ENCODE measurements at places on chromosomes 5 and 9.

DNA sequence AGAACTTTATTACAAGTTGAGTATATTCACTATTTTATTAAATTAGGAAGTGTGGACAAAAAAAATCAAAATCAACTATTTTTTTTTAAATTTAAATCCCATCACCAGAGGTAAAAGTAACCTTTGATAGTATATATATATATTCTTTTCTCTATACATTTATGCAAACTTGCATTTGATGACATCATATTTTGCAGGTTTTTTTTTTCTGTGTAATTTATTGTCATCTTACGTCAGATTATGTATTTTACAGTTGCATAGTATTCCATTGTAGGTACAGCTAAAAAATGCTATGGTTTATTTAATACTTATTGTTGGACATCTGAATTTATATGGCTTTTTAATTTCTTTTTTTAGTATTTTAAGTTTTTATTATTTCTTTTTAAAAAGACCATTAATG, 25.5 kb downstream of the APC start:
- DNase-seq, result no peak

DNA sequence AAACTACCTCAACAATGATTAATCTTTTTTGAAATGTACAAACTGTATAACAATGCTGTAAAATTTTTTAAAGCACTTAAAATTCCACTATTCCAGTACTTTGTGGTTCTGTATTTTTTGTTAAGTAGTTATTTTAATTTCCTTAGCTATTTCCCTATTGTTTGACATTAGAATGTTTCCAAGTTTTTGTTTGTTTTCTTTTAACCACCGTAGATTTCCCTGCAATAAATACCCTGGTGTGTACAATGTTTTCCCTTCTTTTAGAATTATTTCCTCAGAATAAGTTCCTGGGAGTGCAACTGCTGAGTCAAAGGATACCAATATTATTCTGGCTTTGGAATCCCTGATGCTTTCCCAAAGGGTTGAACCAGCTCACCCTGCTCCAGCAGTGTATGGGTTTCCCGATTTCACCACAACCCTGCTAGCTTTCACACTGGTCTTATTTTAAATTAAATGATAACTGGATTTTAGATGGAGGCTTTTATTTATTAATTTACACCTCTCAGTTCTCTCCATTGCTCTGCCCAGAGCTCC, 20.6 kb upstream of the ANGPTL2 start:
- no peak for DNase-seq

DNA sequence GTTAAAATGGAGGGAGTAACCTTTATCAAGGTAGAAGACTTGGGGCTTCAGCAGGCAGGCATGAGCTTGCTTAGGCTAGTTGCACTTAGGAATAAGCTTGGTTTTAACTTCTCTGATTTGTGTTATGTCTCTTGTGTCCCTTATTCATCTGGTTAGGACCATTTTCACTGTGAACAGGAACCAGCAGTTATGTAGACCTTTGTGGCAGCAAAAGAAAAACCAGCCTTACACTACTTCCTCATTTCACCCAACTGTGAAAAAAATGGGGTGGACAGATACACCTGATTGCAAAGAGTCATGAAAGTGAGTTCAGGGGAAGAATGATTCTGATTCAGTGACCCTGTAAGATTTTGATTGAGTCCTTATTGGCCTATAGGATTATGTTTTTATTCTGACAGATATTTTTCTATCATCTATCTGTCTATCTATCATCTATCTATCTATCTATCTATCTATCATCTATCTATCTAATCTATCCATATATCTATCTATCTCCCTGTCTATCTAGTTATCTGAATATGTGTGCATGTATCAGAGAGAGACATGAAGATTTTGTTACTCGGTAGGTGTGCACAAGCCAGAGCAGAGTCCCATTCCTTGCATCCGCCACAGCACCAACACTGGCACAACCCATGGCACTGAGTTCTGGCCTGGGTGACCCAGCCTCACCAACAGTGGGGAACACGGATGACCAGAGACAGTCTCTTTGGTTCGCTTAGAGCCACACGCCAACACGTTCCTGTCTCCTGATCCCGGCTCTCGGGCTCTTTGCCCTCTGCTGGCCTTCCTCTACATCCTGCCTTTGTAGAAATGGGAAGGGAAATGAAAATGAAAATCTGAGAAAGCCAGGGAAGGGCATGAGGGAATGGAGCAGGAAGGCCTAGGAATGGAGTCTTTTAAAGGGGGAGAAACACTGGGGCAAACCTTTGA, 1.3 kb upstream of the ZNF366 start:
- DNase-seq, result no peak

- DNase-seq, result peak; percentile 22
Measured at GRCh38 chr5:123756318-123756665, 244.3 kb downstream of the CSNK1G3 start.

- DNase-seq, result no peak
Measured at GRCh38 chr5:1666221-1666620, 133.4 kb downstream of the MRPL36 start.

DNA sequence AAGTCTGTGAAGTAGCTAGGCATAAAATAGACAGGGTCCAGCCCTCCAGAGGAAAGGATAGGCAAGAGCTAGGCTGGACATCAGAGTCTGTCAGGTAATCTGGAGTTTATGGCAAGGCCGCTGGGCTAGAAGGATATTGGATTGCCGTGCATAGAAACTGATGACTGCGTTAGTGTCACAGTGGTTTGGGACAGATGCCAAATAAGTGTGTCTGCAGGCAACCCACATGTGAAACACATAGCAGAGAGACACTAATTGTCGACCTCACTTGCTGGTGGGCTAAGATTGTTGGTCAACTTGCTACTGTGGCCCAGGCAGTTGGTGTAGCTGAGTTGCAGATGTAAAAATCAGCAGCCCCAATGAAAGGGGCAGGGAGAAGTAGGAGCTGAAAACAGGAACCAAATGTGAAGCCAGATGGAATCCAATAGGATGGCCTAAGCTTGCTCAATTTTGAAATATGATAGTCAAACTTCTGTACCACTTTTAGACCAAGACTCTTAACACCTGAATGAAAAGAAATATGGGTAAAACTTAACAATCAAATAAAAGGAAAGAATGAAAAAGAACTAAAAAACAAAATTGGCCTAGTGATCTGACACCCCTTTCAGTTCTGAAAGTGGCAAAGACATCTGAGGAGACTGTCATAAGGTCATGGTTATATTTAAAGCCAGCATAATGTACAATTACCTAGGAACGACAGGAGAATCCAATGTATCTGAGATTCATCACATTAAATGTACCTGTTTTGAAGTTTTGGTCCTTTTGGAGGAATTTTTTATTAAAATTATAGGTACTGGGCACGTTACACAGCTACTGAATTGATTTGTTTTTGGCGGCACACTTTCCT, 243.3 kb upstream of the ACTBL2 start:
- peak; percentile 62 for DNase-seq

DNA sequence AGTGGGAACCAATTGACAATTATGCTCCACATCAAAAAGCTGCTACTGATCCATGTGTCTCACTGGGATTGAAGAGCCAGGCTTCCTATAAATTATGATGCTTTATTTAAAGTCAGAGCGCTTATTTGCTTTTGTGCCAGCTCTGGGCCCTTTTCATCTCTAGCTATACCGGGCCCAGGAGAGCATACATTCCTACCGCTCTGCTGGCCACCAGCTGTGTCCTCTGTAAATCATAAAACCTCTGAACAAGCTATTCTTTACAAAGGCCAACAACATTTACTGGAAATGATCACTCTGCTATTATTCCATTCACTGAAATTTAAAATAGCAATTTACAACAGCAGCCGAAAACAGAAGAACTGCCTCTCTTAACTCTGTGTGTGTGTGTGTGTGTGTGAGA, 86.6 kb downstream of the ZNF608 start:
- no peak for DNase-seq

DNA sequence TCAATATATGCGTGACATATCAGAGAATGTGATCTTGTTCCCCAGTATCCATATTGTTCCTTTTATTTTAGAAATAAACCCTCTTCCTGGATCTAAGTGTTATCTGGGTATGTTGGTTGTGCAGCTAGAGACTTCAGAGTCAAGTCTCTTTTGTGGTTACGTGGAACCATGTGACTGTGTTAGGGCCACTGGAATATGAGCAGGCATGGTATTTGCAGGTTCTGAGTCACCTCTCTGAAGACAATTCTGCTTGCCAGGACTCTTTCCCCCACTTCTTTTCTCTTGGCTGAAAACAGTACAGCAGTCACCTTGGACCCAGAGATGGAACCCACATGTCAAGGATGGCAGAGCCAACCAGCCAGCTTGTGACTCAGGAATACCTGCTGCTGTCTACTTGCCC, 59.7 kb downstream of the ATP10B start:
- peak; percentile 3 for DNase-seq

DNA sequence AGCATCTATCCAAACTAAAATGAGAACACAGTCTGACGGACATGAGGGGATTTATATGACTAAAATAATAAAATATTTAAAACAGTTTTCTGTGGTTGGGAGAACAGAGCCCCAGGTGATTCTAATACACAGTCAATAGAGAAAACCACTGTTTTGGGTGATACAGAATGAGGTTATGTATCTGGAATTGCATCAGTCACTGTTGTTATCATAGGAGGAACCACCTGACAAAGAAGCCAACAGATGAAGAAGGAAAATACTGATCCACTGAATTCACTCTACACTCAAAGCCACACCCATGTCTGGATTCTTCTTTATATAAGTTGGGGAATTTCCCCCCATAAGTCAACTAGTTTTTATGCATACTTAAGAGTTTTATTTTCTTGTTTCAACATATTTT, 799.0 kb downstream of the TLR4 start:
- DNase-seq, result no peak

- DNase-seq, result no peak
Measured at GRCh38 chr9:124325816-124326215, 68.1 kb downstream of the NEK6 start.

All from fibroblast of skin of right biceps (primary cell).